Thoracic aorta (tissue), 2 donors: ENCODE measurements at places on chromosomes 1 and 21.

DNA sequence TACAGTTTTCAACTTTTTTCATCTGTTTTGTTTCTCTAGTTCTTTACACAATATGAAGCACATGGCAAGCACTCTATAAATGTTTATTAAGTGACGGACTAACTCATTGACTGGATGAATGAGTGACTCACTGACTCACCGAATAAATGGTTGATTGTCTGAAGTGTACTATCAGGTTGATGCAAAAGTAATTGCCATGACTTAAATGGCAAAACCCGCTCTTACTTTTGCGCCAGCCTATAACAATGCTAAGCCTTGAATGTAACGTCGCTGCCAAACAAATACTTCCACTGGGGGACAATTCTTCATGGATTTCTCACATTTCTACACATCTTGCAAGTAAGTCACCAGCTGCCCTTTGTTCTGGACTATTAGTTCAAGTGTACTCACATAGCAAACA, 109.0 kb upstream of the KCTD3 start:
- no peaks in the 10 kb centered on the region for H3K36me3 ChIP-seq
- H3K4me3 ChIP-seq, result no peak overlapping the region
- no peaks in the 10 kb centered on the region for H3K4me1 ChIP-seq
- H3K27me3 ChIP-seq, result no peaks in the 10 kb centered on the region
- no peak for DNase-seq
- H3K27ac ChIP-seq, result no peak overlapping the region

DNA sequence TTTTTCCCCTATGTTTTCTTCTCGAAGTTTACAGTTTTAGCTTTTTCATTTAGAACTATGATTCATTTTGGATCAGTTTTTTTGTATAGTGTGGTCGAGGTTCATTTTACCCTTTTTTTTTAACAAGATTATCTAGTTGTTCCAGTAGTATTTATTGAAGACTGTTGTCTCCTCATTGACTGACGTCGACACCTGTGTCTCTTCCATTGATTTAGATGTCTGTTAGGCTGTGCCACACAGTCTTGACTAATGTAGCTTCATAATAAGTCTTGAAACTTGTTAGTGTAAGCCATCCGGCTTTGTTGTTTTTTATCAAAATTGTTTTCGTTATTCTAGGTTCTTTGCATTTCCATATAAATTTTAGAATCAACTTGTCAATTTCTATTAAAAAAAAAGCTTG, 45.2 kb downstream of the CAMSAP2 start:
- no peak for DNase-seq
- no peak overlapping the region for H3K27ac ChIP-seq
- no peak overlapping the region for H3K4me3 ChIP-seq
- H3K36me3 ChIP-seq, result peaks cover 4% of the 10 kb centered on the region

- no peak overlapping the region for H3K27ac ChIP-seq
- H3K4me3 ChIP-seq, result no peak overlapping the region
- no peaks in the 10 kb centered on the region for H3K27me3 ChIP-seq
- H3K4me1 ChIP-seq, result no peaks in the 10 kb centered on the region
- no peak for DNase-seq
These were observed 80.9 kb downstream of the COLGALT2 start for GRCh38 chr1:183956559-183957188.

DNA sequence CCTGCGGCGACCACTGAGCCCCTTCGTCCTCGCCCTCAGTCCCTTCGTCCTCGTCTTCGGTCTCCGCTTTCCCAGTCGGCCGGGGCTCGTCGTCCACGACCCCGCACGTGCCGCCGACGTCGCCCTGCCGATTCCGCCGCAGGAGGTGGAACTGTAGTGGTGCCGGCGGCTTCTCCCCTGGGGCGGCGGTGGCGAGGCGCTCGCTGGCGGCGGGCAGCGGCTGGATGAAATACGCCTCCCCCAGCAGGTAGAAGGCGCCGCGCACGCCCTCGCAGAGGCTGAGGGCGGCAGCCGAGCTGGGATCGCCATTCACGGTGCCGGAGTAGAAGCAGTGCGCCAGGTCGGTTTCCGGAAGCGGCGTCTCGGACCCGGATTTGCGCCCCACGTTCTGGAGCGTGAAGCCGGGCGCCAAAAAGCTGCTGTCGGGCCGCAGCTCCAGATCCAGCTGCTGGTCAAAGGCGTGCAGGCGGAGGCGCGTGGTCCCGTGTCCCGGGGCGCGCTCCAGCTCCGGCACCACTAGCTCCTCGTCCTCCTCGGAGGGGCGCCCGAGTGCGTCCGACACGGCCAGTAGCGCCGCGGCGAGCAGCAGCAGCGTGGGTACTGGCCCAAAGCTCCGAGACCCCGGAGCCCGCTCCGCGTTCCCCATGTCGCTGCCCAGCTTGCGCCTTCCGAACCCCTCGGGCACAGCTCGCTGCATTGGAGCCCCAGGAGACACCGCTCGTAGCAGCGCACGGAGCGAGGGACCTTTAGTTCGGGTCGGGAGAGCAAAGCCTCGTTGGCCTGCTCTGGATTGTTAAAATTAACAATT, 747 bp downstream of the ADAMTS1 start:
- peaks cover 20% of the 10 kb centered on the region for H3K36me3 ChIP-seq
- no peaks in the 10 kb centered on the region for H3K27me3 ChIP-seq
- no peak for DNase-seq

GRCh38 chr1:38498686-38499085, 360.9 kb downstream of the RRAGC start:
- no peak overlapping the region for H3K4me3 ChIP-seq
- H3K27ac ChIP-seq, result no peak overlapping the region
- H3K27me3 ChIP-seq, result no peaks in the 10 kb centered on the region
- H3K4me1 ChIP-seq, result no peaks in the 10 kb centered on the region
- no peaks in the 10 kb centered on the region for H3K36me3 ChIP-seq
